ENCODE measurements at places on chromosomes 6 and 20. TPM values are rescaled to one million over a fixed set of nuclear protein-coding genes. Genes with fewer than 3 reads are reported as not detected.

OR2J3 gene
- not detected for total RNA-seq

AIF1 gene
- total RNA-seq: not detected

KCNK5 gene
- under 0.01 TPM for total RNA-seq

LINC00237 gene
- not detected for total RNA-seq

MOCS1 gene
- 8.4 TPM for total RNA-seq

HDGFL1 gene
- total RNA-seq: not detected

GSTA1 gene
- total RNA-seq: not detected

ULBP2 gene
- 3.3 TPM for total RNA-seq

ATP6V1G2 gene
- total RNA-seq: 3.8 TPM

C6orf163 gene
- total RNA-seq: 3.9 TPM

DAAM2 gene
- total RNA-seq: 3.4 TPM

THEMIS gene
- total RNA-seq: under 0.01 TPM

DPPA5 gene
- not detected for total RNA-seq

BPIFB2 gene
- total RNA-seq: not detected

MYLK4 gene
- 0.98 TPM for total RNA-seq

OSBPL2 gene
- total RNA-seq: 31.6 TPM

NHLRC1 gene
- total RNA-seq: 3.0 TPM

ADTRP gene
- 2.6 TPM for total RNA-seq

NKAIN4 gene
- not detected for total RNA-seq

RIPPLY2 gene
- not detected for total RNA-seq

BANF2 gene
- not detected for total RNA-seq

GNAS-AS1 gene
- total RNA-seq: 0.81 TPM

COL12A1 gene
- 342 TPM for total RNA-seq

BMP6 gene
- 1.3 TPM for total RNA-seq

KCNQ2 gene
- not detected for total RNA-seq

TMC2 gene
- not detected for total RNA-seq

LPA gene
- not detected for total RNA-seq

CDS2 gene
- 16.7 TPM for total RNA-seq

COL21A1 gene
- 29.5 TPM for total RNA-seq

UFL1 gene
- 28.0 TPM for total RNA-seq

GJA1 gene
- 251 TPM for total RNA-seq

GTSF1L gene
- total RNA-seq: not detected

TBCC gene
- 19.3 TPM for total RNA-seq

NFATC2 gene
- total RNA-seq: 0.36 TPM

HLA-DMB gene
- total RNA-seq: 0.09 TPM

ENPP5 gene
- total RNA-seq: 5.3 TPM

KCNS1 gene
- not detected for total RNA-seq

CST4 gene
- not detected for total RNA-seq

OR2B6 gene
- not detected for total RNA-seq

E2F1 gene
- total RNA-seq: 23.7 TPM

HLA-G gene
- not detected for total RNA-seq

CALHM5 gene
- 6.8 TPM for total RNA-seq

TCF21 gene
- total RNA-seq: 5.0 TPM

VSTM2L gene
- total RNA-seq: 1.4 TPM

PCED1A gene
- 21.1 TPM for total RNA-seq

TUBB2B gene
- 2.9 TPM for total RNA-seq

VARS1 gene
- 68.8 TPM for total RNA-seq

FKBP5 gene
- total RNA-seq: 5.3 TPM

ADGB gene
- total RNA-seq: not detected

GSTA2 gene
- not detected for total RNA-seq

C4B gene
- total RNA-seq: 4.1 TPM

TMEM244 gene
- total RNA-seq: not detected

BPI gene
- 1.4 TPM for total RNA-seq

ACSS1 gene
- 2.5 TPM for total RNA-seq

TREML1 gene
- total RNA-seq: not detected

BMP2 gene
- total RNA-seq: 10.6 TPM

SAPCD1 gene
- 0.90 TPM for total RNA-seq

Measured in fibroblast of the aortic adventitia (primary cell).